ENCODE measurements at places on chromosomes 5 and 9.

GRCh38 chr5:143559586-143560109 is 156.2 kb upstream of the NR3C1 start:
- DNase-seq = no peak

GRCh38 chr5:98461485-98461884 is 312.0 kb upstream of the RGMB start:
- no peak for DNase-seq

DNA sequence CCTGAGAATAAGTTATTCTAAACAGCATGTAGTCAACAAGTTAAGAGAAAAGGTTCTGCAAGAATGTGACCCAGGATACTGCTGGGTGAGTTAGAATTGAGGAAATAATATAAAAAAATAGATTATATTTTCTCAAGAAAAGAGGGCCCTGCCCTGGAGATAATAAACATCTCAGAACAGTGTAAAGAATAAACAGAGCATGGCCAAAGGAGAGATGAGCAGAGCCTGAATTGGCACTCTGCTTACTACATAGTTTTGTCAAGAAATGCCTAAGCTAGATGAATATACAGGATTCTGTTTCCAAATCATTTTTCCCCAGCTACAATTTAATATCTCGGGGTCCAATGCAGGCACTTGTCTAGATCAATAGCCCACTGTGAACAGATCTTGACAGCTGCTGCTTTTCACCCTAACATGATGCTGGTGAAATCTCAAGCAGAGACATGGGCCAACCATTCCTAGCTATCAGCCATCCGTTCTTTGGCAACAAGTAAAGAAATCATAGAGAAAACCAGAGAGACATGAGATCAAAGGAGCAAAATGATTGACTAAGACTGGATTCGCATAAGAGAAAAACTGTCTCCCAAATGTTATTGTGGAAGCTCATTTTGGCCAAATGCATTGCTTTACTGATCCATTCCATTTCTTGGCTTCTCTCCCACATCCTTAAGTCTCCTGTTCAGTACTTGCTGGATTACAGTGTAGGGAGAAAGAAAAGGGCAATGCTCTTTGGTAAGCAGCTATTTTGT is 173.2 kb downstream of the PRELID2 start:
- no peak for DNase-seq

GRCh38 chr9:122127396-122127798 is 32.2 kb downstream of the NDUFA8 start:
- no peak for DNase-seq

DNA sequence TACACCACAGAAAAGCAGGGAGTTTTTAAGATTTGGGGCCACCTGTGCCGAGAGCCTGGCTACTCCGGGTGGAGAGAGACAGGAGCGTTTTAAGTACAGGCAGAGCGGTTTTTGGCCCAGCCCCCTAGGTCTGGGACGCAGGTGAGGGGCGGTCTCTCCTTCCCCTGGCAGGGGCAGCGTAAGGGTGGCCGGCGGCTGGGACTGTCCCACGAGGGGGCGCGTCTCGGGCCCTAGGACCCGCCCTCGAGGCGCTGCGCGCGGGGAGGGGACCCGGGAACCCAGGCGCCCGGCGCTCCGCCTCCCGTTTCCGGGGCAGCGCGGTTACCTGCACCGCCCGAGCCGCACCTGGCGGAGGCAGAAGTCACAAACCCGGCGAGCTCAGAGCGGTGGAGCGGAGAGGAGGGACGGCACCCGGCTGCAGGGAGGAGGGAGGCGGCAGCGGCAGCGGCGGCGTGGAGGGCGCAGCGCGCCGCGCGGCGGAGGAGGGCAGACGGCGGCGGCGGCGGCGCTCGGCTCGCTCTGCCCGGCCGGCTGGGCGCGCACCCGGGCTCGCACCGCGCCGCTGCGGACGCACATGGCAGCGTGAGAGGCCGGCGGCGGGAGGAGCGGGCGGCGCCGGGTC is at the start of gene WWC1:
Gene WWC1 (plus strand): TSS at position 304 of the 622 bp plus-strand sequence. CDS start 508 bp downstream, outside the sequence.
- DNase-seq = peak; percentile 43
